WERI-Rb-1 (cell line): ENCODE measurements at places on chromosomes 7 and 10.

- no peak for DNase-seq
These were observed 297.2 kb upstream of the KAT6B start for GRCh38 chr10:74529205-74529604.

DNA sequence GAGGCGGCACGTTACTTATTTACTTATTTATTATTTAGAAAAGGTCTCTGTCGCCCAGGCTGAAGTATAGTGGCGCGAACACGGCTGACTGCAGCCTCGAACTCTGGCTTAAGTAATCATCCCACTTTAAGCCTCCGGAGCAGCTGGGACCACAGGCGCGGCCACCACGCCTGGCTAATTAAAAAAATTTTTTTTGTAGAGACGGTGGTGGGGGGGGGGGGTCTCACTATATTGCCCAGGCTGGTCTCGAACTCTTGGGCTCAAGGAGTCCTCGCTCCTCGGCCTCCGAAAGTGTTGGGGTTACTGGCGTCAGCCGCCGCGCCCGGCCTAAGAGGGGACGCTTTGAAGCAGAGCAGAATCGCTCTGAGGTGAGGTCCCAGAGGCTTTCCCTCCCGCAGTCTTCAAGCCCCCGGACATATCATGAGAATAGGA lies 675 bp upstream of the FRAT2 start:
- no peak for DNase-seq

GRCh38 chr7:114107522-114107921 lies 188.7 kb upstream of the PPP1R3A start:
- no peak for DNase-seq

DNA sequence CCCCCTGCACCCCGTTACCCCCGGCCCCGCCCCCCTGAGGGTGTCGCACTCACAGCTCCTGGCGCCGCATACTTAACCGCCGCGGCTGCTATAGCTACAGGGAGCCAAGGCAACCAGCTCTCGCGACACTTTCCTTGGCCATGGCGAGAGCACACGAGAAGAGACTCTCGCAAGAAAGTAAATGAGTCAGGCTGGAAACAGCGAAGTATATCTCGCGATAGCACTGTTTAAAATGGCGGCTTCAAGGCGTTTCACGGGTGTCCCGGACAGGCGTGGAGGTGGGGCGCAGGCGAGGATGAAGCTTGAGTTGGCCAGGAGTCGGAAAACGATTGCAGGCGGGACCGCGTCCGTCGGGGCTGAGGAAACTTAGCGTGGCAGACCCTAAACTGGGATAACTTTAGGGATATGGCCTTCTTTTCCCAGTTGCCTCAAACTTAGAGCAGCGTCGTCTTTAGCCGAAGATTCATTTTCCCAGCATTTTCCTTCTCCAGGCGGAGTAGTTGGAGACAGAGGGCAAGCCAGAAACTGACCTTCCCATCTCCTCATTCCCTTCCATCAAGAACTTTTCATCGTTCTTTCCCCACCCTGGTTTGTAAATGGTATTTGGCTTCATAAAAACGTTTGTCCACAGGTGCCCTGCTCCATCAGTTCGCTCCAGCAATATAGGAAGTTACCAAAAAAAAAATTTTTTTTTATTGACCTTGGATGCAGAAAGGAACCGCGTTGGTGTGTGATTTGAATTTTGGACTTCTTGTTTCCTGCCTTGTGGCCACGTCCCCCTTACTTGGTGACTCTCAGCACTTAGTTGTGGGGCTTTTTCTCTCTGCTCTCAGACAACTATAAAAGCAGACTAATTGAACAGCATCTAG lies 15.2 kb downstream of the MYOZ1 start:
- peak; percentile 93 for DNase-seq

GRCh38 chr7:102810916-102811315 lies 62.1 kb downstream of the FAM185A start:
- no peak for DNase-seq

DNA sequence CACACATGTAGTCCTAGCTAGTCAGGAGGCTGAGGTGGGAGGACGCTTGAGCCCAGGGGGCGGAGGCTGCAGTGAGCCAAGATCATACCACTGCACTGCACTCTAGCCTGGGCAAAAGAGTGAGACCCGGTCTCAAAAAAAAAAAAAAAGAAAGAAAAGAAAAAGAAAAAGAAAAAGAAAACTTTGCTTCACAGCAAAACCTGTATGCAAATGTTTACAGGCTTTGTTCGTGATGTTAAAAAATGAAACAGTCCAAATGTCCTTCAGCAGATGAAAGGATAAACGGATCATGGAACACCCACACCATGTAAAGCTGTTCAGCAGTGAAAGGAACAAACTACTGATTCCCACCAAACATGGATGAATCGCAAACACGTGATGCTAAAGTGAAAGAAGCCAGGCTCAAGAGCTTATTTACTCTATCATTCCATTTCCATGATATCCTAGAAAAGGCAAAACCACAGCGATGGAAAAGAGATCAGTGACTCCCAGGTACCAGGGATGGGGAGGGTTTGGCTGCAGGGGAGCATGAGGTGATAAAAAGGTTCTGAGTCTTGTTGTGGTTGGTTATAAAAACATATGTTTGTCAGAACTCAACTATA lies 15.1 kb downstream of the LRRC20 start:
- no peak for DNase-seq

GRCh38 chr7:93894426-93894825 lies 3.9 kb upstream of the TFPI2 start:
- DNase-seq, result no peak

DNA sequence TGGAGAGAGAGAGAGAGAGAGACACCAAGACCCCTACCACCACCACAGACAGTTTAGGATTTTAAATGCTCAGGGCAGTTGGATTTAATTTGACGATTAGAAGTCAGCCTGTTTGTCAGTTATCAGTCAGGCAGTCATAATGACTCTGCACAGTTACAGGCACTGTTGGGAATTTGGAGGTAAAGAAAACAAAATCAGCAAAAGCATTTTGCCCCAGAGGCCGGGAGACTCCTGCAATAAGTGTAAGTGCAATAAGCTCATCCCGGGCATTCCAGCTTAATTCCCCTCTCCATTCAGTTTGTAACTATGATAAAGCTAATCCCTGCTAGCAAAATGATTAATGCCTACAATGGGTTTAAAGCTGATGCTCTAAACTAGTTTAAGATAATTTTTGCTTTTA lies 13.5 kb downstream of the SEMA3C start:
- peak; percentile 67 for DNase-seq

DNA sequence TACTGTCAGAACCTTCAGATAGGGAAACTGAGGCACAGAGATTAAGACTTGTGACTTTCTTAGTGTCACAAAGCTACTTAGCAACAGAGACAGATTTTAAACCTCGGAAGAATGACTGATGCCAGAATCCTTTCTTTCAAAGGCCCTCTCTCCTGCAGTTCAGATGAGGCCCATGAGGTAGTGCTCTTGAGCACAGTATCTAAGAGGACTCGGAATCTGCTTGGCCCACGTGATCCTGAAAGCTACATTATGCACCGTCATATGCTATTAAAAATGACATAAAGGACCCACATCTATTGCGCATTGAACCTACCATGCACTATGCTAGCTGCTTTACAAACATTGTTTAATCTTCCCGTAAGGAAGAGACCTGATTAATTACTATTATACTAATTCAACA lies 355.9 kb downstream of the SFMBT2 start:
- no peak for DNase-seq

DNA sequence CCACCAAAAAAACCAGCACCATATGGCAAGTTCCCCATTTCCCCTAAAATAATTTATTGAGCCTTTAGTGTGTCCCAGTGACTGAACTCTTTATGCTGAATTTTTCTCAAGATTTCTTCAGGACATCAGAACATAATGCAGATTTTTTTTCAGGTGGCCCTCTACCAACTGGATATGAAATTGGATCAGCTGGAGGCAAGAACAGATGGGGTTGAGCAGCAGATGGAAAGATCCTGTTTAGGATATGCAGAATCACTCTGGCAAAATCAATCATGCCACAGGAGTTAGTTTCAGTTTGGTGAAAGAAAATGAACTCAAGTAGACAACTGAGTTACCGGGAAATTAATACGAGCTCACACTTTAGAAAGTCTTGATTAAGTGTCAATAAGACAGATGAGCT lies 761.5 kb upstream of the C7orf33 start:
- DNase-seq, result no peak

- DNase-seq, result no peak
These were observed 198.6 kb downstream of the TRIL start for GRCh38 chr7:28759475-28759971.

DNA sequence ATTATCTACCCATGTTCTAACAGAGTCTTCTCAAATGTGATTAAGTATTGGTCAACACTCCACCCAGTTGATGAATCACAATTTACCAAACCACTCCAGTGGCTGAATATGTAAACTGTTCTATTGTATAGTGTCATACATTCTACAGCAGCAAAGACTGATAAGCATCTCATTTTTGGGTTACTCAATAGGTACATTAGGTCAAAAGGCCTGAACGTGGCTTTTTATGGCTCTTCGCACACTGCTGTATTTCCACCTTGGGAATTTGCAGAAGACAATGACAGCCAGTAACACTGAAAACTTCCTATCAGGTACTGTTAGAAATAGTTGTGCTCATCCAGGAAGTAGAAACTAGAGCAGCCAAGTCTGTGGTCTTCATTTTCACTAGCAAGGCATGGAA lies 166.9 kb downstream of the GLI3 start:
- DNase-seq, result no peak

GRCh38 chr10:15353471-15354017 lies 17.5 kb downstream of the FAM171A1 start:
- DNase-seq, result no peak

- no peak for DNase-seq
These were observed 16.5 kb downstream of the AFAP1L2 start for GRCh38 chr10:114387784-114388183.

GRCh38 chr7:112238852-112239610 lies 32.5 kb downstream of the ZNF277 start:
- DNase-seq, result no peak

DNA sequence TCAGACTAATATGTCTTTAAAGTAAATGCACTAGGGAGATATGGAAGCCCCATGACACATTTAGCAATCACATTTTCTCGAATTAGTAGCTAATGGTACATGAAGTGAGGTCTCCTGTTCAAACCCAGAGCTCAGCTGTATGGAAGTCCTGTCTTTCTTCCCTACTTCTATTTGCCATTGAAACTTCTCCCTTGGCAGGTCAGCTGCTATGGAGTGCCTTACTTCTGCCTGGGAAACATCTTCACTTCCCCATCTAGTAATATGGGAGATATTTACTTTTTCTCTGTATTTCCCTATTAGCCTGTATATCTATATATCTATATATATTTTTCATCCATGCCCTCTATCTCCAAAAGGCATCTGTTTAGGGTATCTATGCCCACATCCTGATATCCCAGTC lies 225.3 kb upstream of the INHBA start:
- no peak for DNase-seq

GRCh38 chr7:96316949-96317348 lies 4.9 kb downstream of the SLC25A13 start:
- no peak for DNase-seq

GRCh38 chr10:91511549-91512330 lies 101.6 kb downstream of the HECTD2 start:
- no peak for DNase-seq

- DNase-seq, result no peak
These were observed 72.2 kb downstream of the VWC2 start for GRCh38 chr7:49845626-49846025.

DNA sequence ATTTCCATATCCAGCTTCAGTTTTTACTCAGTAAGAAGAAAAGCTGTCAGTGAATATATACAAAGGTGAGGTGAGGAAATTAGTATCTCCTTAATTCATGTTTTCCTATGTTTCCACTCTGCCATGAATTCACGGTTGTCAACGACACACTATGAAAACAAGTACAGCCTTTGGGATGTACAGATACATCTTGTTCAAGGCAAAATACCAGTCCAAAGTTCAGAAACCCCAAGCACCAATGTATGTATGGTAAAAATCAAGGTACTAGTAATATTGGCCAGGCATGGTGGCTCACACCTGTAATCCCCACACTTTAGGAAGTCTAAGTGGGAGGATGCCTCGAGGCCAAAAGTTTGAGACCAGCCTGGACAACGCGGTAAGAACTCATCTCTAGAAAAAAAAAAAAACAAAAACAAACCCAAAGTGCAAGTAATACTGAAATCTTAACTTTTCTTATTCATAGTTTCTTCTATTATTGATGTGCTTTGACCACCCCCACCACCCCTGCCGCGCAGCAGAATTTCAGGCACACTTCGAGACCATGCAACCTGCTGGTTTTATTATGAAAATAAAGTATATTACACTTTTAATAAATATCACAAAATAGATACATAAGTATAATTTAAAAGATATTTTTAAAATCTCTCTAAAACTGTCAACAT lies 3.5 kb downstream of the ESYT2 start:
- DNase-seq, result no peak

GRCh38 chr7:131640686-131641085 lies 84.3 kb upstream of the PODXL start:
- no peak for DNase-seq

DNA sequence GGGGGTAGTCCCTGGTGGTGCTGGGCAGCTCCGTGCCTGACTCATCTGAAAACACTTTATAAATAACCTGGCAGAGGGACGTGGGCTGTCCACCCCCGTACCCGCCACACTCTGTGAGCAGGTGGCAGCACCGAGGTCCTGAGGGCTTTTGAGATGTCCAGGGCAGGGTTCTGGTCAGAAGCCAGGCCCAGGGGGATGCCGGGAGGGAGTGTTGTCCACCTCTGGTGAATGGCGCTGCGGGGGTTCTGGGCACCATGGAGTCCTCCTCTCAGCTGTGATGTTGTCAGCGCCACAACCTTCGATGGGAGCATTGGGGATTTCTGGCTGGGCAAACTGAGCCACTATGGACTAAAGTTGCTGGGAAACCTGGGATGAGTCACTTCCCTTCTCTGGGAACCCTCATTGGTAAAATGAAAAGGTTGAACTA lies 27.4 kb upstream of the GOLGA7B start:
- no peak for DNase-seq

DNA sequence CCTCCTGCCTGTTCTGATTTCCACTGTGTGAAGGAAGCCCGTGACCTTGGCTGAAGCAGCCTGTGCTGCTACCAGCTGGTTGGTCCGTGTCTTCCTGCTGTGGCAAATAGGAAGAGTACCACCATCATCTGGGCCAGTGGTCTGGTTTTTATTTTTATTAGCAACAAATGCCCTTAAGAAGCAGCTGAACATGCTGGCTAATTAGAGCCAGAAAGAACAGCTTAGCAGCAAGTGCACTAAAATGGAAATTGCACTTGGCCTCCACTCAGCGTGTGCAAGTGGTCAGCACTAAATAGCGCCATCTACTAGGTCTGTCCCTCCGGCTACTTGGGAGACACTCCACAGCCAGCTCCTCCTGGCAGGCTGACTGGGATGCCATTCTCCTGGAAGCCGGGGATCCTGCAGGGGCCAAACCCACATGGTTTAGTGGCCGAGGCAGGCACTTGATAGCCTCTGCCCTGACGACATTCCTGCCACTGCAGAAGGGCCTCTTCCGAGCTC lies 690.3 kb upstream of the FOXK1 start:
- no peak for DNase-seq

- no peak for DNase-seq
These were observed 754.2 kb downstream of the GRID1 start for GRCh38 chr10:85612378-85612775.
